ENCODE measurements at places on chromosomes 1 and 21. TPM values are rescaled to one million over a fixed set of nuclear protein-coding genes. Genes with fewer than 3 reads are reported as not detected.

Gene SERPINC1
- not detected for total RNA-seq

Gene KCNJ9
- total RNA-seq: 0.08 TPM

Gene PRRX1
- total RNA-seq: 679 TPM

Gene LDLRAD1
- not detected for total RNA-seq

Gene CGN
- total RNA-seq: 0.09 TPM

Gene HAO2
- not detected for total RNA-seq

Gene MAP7D1
- 114 TPM for total RNA-seq

Gene MRPS6
- 78.1 TPM for total RNA-seq

Gene AJAP1
- total RNA-seq: 0.57 TPM

Gene GJA4
- total RNA-seq: not detected

Gene FCGR3B
- not detected for total RNA-seq

Gene TRIM58
- 0.09 TPM for total RNA-seq

Gene PLD5
- under 0.01 TPM for total RNA-seq

Gene OLFML3
- 135 TPM for total RNA-seq

Gene TRAF3IP3
- total RNA-seq: 0.65 TPM

Gene NEK2
- total RNA-seq: not detected

Gene TSPAN2
- total RNA-seq: 2.5 TPM

Gene SH2D1B
- under 0.01 TPM for total RNA-seq

Gene CFAP298
- total RNA-seq: 14.1 TPM

Gene VASH2
- 0.90 TPM for total RNA-seq

Gene CFHR1
- total RNA-seq: 1.1 TPM

Gene PGLYRP4
- not detected for total RNA-seq

Gene DMRTA2
- 0.18 TPM for total RNA-seq

Gene EFNA1
- total RNA-seq: 0.16 TPM

Gene PLEKHM2
- 19.3 TPM for total RNA-seq

Gene HMGCS2
- not detected for total RNA-seq

Gene IRF6
- total RNA-seq: 3.1 TPM

Measured in fibroblast of the aortic adventitia (primary cell).